ENCODE measurements at places on chromosomes 5 and 9.

- DNase-seq = peak; percentile 62
Observed at GRCh38 chr5:107542831-107543231, 127.9 kb downstream of the EFNA5 start.

DNA sequence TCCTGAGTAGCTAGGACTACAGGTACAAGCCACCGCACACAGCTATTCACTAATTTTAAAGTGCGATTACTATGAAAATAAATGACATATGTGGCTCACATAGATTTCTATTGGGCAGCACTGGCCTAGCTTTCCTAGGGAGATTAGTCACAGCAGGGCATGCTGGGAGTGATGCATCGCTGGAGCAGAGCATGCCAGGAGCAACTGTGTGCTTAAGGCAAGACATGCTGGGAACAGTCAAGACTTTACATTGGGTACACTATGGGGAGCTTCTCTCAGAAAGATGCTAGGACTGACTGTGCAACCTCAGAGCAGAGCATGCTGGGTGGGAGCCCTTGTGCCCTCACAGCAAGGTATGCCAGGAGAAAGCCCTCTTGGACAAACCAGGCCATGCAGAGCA, 9.3 kb downstream of the ST6GALNAC6 start:
- no peak for DNase-seq

GRCh38 chr5:56535347-56535746, 280.0 kb upstream of the MAP3K1 start:
- DNase-seq = peak; percentile 10

DNA sequence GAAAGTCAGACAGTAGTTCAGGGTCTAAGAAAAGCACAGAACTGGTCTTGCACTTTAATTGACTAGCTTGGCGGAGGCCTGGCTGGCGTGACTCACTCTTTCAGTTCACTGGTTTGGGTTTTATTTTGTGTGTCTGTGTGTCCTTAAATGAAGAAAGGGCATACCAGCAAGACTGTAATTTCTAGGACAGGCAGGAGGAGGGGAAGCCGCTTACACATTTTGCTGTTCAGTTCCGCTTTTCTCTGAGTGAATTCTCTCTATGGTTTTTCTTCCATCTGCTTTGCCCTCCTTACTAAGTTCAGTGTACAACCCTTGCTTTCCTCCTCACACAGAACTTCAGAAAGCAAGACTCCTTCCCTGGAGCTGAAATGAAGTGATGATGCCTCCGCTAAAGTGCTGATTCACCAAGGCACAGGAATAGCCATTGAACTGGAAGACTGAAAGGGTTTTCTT, 150.8 kb downstream of the MEF2C start:
- DNase-seq = no peak

- DNase-seq = no peak
Observed at GRCh38 chr9:129310666-129311350, 132.7 kb upstream of the IER5L start.
